ENCODE measurements at places on chromosomes 7 and 10.

GRCh38 chr10:7471720-7472367 is 61.0 kb upstream of the SFMBT2 start:
- no peak for DNase-seq

- DNase-seq = no peak
Observed at GRCh38 chr7:25753837-25754236, 398.2 kb upstream of the NFE2L3 start.

DNA sequence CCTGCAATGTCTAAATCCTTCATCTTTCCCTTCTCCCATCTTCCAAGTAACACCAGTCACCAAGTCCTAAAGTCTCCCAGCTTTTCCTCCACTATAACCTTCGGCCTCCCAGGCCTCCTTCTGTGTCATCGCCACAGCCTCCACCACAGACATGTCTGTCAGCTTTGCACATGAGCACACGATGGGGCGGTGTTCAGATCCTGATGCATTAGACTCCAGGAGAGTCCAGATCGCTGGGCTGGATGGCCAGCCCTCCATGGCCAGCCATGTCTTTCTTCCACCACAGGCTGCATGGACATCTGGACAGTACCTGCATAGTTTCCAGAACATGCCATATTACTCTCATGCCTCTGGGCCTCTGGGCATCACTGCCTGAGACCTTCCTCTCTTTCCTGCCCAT is 974.2 kb upstream of the ZNF722 start:
- DNase-seq = no peak

DNA sequence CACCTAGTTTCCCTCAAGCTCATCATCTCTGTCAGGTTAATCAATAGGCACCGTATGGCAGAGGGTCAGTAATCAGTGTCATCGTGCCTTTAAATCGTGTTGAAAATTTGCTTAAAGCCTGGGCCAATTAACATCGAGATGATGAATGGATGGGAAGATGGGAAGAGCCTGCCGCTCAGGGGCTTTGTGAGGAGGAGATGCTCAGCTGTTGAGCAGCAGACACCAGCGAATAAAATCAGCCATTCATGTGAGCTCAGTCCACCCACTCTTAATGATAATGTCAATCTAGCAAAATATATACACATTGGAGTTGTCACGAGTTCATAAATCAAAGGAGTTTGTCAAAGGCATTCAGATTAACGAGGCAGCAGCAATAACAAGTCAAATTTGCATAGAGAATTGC is 97.7 kb downstream of the BTRC start:
- DNase-seq = no peak

DNA sequence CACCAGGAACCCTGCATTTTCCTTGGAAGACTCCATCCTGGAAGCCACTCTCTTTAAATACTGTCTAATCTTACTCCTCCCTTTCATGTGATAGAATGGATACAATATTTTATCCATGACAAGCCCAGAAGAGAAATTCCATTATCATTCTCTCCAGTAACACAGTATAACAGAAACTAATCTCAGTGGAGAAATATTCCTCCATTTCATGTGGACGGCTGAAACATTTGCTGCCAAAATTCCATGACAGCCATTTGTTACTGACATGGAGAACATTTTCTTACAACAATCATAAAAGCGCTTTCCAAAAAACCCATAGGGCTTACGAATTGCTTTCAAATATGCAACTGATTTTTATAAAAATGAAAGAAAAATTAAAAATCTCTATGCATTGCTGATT is 392.8 kb upstream of the KLF6 start:
- no peak for DNase-seq

DNA sequence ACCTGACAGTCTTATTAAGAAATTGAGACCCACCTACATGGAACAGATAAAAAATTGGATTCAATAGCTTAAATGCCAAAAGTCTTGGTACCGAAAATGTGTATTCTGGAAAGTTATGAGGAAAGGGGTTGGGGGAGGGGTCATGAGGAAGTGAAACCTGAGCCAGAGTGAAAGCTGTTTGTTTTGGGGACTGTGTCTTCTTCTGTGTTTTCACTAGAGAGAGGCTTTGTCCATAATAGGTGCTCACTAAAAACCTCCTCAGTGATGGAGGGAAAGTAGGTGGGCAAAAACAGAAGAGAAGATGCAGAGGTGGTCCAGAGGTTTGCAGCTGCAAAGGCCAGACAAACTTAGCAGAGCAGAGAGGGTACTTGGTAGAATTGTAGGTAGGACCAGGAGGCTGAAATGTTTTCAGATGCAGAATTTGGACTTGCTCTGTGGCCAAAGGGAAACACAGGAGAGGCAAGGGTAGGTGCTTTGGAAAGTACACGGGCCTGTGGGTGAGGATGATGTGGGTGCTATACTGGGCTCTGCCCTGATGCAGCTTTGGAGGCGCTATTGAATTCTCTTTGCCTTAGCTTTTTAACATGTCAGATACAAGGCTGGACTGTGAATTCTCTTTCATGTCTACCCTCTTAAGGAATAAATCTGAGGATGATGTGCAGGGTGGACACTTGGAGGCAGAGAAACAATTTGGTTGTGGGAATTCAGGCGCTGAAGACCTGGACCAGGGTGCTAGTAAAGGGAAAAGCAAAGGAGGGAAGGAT is 254.6 kb downstream of the PTEN start:
- DNase-seq = no peak

GRCh38 chr10:79246606-79247275 is 100.5 kb upstream of the PPIF start:
- DNase-seq = no peak
